Activated CD8-positive, alpha-beta memory T cell treated with anti-CD3 and anti-CD28 coated beads for 4 hours (primary cell): ENCODE measurements at places on chromosomes 4 and X.

DNA sequence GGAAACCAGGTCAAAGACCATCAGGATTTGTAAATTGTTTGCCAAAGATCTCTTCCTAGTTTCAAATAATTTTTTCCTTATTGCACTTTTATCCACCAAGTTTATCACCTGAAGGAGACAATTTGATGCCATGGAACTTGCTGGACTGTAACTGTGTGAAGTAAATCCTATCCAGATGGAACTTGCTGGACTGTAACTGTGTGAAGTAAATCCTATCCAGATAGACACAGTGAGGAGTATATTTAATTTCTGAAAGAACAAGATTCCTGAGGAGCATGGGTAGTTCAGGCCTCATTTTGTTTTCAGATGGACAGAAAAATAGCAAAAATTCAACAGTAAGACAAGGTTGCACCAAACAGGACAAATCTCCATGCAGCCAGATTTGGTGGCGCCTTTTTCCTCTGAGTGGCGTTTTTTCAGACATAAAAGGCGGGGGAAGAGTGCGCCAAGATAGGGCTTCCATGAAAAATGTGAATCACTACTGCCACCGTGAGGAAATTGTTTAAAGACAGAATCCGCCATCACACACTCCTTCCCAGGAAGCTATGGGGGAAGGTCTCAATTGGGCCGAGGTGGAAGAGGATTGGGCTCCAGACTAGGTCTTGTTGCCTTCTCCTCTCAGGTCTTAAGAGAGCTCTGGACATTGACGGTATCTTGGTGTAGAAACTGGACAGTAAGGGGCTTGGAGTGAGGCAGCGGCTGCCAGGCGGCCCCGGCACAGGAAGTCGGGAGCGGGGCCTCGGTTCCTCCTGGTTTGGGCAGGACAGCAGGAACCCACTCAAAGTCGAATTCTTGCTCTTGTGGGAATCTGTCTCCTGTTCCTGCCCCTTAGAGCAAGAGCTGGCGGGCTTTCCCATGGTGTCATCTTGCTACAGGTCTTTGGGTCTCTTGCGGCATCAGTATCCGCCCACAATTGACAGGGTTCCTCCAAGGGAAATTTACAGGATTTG is 234.7 kb downstream of the OR13H1 start:
- DNase-seq = peak; percentile 35

GRCh38 chr4:111466811-111467604 is 678.2 kb upstream of the FAM241A start:
- no peak for DNase-seq

- DNase-seq = no peak
Measured at GRCh38 chr4:38516190-38516589, 147.8 kb upstream of the KLF3 start.

GRCh38 chr4:110014233-110014632 is 101.5 kb downstream of the EGF start:
- no peak for DNase-seq

DNA sequence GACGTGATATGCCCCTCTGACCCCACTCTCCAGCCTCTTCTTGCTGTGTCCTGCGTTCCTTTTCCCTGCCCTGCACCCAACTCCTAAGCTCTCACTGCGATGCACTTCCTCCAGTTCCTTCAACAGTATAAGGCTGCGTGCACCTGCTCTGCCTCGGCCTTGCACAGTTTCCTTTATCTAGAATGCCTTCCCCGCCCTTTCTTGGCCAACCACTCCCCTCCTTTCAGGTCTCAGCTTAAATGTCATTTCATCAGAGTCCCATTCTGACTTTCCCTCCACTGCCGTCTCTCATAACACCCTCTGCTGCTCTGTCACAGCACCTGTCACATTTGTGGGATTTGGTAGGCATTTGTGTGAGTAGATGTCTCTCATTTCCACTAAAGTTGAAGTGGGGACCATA is 58.4 kb upstream of the NEIL3 start:
- DNase-seq = no peak

GRCh38 chrX:150352581-150352980 is 10.5 kb upstream of the MAMLD1 start:
- DNase-seq = no peak

- no peak for DNase-seq
Measured at GRCh38 chr4:7268941-7269340, 76.6 kb downstream of the SORCS2 start.
